ENCODE measurements at places on chromosomes 16 and 17.

- DNase-seq = no peak
Measured at GRCh38 chr16:35868630-35869029, 2409.2 kb downstream of the TP53TG3F start.

DNA sequence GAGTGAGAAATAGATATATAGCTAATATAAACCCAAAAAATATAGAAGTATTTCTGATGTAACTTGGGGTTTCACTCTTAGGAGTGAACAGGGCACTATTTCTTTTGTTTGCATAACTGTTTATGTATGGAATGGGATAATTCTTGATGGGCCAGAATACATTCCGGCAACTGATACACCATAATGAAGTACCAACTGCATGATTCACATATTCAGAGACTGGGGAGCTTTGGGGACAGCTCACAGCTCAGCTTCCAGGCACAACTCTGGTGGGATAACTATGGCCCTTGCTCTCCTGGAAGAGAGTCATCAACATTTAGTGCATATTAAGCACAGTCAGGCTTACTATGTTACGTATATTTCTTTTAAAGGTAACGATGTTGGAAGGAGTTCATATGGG is 42.1 kb upstream of the ADCY7 start:
- no peak for DNase-seq

GRCh38 chr17:65750166-65750565 is 188.7 kb upstream of the AXIN2 start:
- DNase-seq = no peak

- DNase-seq = no peak
Measured at GRCh38 chr16:30946671-30947540, 2.0 kb upstream of the ORAI3 start.

DNA sequence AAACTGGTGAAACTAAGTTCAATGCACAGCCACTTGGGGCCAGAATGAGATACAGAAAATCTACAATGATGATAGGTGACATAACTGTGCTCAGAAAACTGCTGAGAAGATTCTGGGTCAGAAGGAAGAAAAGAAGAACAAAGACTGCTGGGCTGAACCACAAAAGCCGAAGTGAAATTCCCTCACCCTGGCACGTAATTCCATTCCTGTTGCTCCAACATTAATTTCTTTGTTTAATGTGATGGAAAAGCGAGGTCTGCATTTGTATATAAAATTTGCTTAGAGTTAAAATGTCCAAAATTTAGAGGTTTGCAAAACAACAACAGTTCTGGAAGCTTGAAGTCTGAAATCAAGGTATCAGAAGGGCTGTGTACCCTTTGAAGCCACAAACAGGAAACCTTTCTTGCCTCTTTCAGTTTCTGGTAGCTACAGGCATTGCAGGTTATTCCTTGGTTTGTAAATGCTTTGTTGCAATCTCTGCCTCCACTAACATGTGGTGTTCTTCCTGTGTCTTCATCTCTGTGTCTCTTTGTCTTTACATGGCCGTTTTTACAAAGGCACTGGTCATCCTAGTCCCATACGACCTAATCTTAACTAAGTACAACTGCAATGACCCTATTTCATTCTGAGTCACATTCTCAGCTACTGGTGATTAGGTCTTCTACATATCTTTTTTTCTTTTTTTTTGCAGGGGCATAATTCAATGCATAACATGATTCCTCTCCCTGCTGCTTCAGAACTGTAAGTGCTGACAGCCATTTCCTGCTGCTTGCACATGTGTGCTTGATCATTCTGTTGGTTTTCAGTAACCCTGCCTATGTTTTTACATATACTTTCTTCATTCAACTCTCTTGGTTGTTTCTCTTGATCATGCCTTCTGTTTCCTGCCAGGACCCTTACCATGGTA is 603.0 kb upstream of the CDH8 start:
- DNase-seq = no peak

All from stimulated activated CD4-positive, alpha-beta T cell treated with anti-CD3 and anti-CD28 coated beads, Interleukin-1b, Interleukin-23, amount 100 ng/mL, for 24 hours (primary cell).